ENCODE measurements at places on chromosomes 12 and 14. TPM values are rescaled to one million over a fixed set of nuclear protein-coding genes. Genes with fewer than 3 reads are reported as not detected.

WSCD2 gene
- total RNA-seq: 2.0 TPM

DNA sequence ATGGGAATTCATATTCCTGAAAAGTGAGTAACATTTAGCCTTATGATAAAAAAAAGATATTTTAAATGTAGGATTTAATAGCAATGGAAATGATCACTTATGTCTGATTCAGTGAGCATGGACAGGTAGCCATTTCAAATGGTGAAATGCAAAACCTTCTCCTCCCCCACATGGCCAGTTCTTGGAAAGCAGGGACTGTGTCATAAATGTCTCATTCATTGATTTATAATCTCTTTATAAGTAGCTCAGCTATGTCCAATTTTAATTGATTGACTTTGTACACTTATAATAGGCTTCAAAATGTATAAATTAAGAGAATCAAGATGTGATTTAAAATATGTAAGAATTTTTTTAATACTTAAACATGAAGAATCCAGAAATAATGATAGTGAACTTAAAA lies 24.6 kb upstream of the SCFD1 start:
- H3K4me1 ChIP-seq: no peaks in the 10 kb centered on the region
- H3K27ac ChIP-seq: no peak overlapping the region
- no peak for DNase-seq
- H3K4me3 ChIP-seq: no peak overlapping the region

C1QL4 gene
- not detected for total RNA-seq

GRCh38 chr12:48890657-48891418 lies 25.2 kb upstream of the RND1 start:
- H3K4me3 ChIP-seq: peak overlapping the region; percentile 22
- no peaks in the 10 kb centered on the region for H3K27me3 ChIP-seq
- peaks cover 4% of the 10 kb centered on the region for H3K4me1 ChIP-seq
- no peaks in the 10 kb centered on the region for H3K36me3 ChIP-seq
- DNase-seq: peak; percentile 60

RNASE1 gene
- 102 TPM for total RNA-seq

DNA sequence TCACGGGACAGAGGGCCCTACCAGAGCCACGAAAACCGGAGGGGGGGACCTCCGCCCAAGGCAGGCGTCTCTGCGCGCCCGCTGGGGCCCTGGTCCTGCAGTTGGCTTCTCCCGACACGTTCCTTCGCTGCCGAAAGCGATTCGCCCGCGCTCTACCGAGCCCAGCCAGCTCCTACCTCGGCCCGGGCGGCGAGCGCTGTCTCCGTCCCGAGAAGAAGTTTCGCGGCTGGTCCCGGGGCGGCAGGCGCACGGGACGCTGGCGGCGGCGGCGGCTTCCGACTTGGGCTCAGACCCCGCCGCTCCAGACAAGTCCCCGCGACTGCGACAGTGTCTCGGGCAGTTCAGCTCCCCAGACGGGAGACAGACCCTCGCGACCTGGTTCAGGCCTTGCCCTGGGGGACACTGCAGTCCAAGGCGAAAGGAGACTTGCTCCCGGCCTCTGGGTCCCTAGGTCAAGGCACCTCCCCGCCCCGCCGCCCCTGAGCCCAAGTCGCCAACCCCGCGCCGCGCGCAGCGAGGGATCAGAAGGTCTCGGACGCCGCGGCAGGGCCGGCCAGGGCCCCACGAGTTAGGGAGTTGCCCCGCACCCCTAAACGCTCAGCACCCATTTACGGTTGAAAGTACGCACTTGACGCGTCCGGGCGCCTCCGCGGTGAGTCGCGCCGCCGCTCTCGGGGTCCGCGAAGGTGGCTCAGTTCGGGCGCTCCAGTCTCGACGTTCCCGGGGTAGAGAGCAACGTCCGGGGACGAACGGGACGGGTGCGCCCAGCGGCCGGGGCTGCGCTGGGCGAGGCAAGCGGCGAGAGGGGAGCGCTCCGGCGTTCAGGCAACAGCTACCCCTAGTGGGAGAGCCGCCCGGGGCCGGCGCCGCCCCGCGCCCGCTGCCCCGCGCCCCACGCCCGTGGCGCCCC lies 1.4 kb upstream of the DIO3 start:
- H3K4me1 ChIP-seq: peaks cover 13% of the 10 kb centered on the region
- H3K4me3 ChIP-seq: peak overlapping the region; percentile 75
- H3K27me3 ChIP-seq: no peaks in the 10 kb centered on the region
- no peaks in the 10 kb centered on the region for H3K36me3 ChIP-seq
- H3K27ac ChIP-seq: peak overlapping the region; percentile 94

ZBTB42 gene
- total RNA-seq: 6.5 TPM

GRCh38 chr14:32925439-32925838 lies 13.2 kb upstream of the NPAS3 start:
- no peaks in the 10 kb centered on the region for H3K36me3 ChIP-seq
- H3K27me3 ChIP-seq: no peaks in the 10 kb centered on the region
- no peak overlapping the region for H3K27ac ChIP-seq
- no peak for DNase-seq

- no peaks in the 10 kb centered on the region for H3K36me3 ChIP-seq
- H3K4me1 ChIP-seq: peaks cover 2% of the 10 kb centered on the region
- no peaks in the 10 kb centered on the region for H3K27me3 ChIP-seq
- H3K4me3 ChIP-seq: no peak overlapping the region
- H3K27ac ChIP-seq: no peak overlapping the region
Observed at GRCh38 chr12:85277900-85278597, 2.0 kb upstream of the ALX1 start.

DNA sequence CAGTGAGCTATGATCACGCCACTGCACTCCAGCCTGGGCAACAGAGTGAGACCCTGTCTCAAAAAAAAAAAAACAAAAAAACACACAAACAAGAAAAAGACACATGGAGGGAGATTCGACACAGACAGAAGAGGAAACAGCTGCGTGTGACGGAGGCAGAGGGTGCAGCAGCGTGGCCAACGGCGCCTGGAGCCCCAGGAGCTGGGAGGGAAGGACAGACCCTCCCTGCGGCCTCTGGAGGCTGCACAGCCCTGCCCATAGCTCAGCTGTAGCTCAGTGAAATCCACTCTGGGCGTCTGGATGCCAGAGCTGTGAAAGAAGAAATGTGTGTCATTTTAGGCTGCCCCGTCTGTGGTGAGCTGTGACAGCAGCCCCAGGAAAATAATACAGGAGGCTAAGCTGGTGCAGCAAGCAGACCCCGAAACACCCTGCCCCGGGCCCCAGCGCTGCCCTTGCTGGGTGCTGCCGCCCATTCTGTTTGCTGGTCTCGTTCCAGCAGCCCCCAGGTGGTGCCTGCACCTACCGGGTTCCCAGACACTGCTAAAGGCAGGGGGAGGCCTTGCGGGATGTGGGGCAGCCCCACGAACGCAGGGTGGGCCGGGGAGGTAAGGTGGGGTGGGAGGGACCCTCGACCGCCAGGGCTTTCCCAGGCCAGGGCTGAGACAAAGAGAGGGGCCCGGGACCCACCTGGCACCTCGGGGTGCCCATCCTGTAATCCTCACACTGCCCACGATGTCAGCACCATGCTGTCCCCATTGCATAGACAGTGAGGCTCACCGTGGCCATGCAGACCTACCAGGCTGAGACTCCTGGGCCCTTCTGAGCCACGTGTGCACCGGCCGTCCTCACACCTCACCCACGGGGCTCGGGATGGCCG lies 21.2 kb downstream of the GALNT9 start:
- H3K4me1 ChIP-seq: no peaks in the 10 kb centered on the region
- H3K27ac ChIP-seq: no peak overlapping the region
- no peaks in the 10 kb centered on the region for H3K27me3 ChIP-seq
- no peak for DNase-seq
- no peak overlapping the region for H3K4me3 ChIP-seq

DNA sequence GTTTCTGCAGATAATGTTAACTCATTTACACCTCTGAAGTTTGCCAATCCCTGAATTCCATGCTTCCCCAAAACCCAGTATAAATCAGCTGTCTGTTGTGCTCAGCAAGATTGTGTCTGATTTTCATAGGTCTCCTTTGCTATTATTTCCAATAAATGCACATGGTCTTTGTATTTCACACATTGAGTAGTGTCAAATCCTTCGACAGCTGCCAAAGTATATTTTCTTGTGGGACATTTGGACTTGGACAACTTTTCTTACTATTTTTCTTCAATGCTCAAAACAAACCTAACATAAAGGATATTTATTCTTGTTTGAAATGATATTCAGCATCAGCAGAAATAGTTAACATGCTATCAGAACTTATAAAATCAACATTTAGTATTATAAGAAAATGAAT lies 406.1 kb upstream of the OR4E1 start:
- H3K4me3 ChIP-seq: no peak overlapping the region
- no peaks in the 10 kb centered on the region for H3K36me3 ChIP-seq
- H3K27me3 ChIP-seq: no peaks in the 10 kb centered on the region

DNA sequence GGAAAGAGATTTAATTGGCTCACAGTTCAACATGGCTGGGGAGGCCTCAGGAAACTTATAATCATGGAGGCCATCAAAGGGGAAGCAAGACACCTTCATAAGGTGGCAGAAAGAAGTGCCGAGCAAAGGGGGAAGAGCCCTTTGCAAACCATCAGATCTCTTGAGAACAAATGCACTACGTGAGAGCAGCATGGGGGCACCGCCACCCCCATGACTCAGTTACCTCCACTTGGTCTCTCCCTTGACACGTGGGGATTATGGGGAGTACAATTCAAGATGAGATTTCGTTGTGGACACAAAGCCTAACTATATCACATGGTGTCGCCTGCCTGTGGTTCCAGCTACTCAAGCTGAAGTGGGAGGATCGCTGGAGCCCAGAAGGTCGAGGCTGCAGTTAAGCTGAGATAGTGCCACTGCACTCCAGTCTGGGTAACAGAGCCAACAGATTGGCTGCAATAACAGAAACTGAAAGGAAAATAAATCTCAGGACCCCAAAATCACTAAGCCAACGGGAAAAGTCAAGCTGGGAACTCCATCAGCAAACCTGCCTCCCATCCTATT lies 10.0 kb upstream of the CDCA4 start:
- no peaks in the 10 kb centered on the region for H3K27me3 ChIP-seq
- no peak for DNase-seq
- no peaks in the 10 kb centered on the region for H3K4me1 ChIP-seq
- no peak overlapping the region for H3K27ac ChIP-seq
- H3K4me3 ChIP-seq: no peak overlapping the region

SMCO2 gene
- not detected for total RNA-seq

DNA sequence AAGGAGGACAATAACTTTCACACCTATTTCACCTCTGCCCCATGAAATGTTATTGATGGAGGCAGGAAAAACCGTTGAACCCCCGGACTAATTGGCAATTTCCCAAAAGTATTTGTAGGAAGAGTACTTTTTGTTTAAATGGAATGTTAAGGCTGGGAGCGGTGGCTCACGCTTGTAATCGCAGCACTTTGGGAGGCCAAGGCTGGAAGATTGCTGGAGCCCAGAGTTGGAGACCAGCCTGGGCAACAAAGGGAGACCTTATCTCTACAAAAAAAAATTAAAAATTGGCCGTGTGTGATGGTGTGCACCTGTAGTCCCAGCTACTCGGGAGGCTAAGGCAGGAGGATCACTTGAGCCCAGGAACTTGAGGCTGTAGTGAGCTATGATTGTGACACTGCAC lies 26.0 kb upstream of the SPTLC2 start:
- H3K36me3 ChIP-seq: no peaks in the 10 kb centered on the region
- H3K4me3 ChIP-seq: peak overlapping the region; percentile 34
- no peaks in the 10 kb centered on the region for H3K4me1 ChIP-seq
- no peaks in the 10 kb centered on the region for H3K27me3 ChIP-seq
- DNase-seq: no peak

DNA sequence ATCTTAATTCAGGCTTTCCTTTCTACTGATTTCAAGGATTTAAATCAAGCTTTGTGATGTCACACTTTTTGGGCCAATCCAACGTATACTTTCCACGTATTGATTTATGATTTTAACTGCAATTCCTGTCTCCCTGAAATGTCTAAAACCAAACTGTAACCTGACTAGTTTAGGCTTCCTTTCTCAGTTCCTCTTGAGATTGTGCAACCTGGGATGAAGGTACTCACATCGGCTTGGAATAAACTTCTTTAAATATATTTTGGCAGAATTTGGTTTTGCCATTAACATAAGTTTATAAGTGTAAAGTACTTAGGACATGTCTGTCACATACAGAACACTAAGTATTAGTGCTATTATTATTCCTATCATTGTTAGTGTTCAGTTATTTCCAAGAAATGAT lies 224.6 kb downstream of the CRADD start:
- H3K27me3 ChIP-seq: no peaks in the 10 kb centered on the region
- H3K27ac ChIP-seq: no peak overlapping the region
- no peaks in the 10 kb centered on the region for H3K4me1 ChIP-seq
- no peak overlapping the region for H3K4me3 ChIP-seq

ACOT6 gene
- total RNA-seq: not detected

GRCh38 chr14:78697341-78697740 lies 527.2 kb downstream of the NRXN3 start:
- no peak for DNase-seq
- no peak overlapping the region for H3K4me3 ChIP-seq
- H3K36me3 ChIP-seq: no peaks in the 10 kb centered on the region
- no peak overlapping the region for H3K27ac ChIP-seq

GRCh38 chr12:110776410-110776809 lies 33.7 kb upstream of the PPP1CC start:
- H3K36me3 ChIP-seq: no peaks in the 10 kb centered on the region
- H3K27me3 ChIP-seq: no peaks in the 10 kb centered on the region
- no peak overlapping the region for H3K27ac ChIP-seq

DNA sequence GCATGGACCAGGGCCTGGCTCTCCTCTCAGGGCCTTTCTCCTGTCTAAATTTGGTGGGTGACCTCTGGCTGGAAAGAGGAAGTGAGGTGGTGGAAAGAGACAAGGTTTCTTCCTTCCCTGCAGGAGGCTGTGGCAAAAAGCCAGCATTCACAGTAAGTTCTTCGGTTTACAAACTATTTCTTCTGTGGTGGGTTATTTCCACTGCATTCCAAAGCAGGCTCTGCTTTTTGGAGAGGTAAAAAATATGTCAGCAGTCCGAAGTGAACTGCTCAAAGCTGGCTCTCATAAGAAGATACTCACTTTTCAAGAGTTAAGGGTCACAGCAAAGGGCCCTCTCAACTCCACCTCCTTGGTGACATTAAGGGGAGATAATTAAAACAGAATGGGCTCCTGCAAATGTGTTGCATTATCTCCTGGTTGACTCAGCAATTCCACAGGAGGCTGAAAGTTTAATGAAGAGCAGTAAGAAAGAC lies 48.9 kb upstream of the POC1B start:
- H3K4me3 ChIP-seq: no peak overlapping the region
- no peaks in the 10 kb centered on the region for H3K36me3 ChIP-seq
- peaks cover 4% of the 10 kb centered on the region for H3K4me1 ChIP-seq
- no peak overlapping the region for H3K27ac ChIP-seq
- no peak for DNase-seq

DNA sequence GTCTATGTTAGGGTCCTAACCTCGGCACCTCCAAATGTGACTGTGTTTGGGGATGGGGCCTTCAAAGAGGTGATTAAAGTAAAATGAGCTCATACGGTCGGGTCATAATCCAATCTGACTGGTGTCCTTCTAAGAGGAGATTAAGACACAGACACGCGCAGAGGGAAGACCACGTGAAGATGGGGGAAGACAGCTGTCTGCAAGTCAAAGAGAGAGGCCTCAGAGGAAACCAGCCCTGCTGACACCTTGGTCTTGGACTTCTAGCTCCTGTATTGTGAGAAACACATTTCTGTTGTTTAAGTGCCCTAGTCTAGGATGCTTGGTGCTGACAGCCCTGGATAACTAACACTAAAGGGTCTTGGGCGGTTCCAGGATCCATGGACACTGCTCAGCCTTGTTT lies 109.6 kb downstream of the DICER1 start:
- no peaks in the 10 kb centered on the region for H3K4me1 ChIP-seq
- no peak overlapping the region for H3K27ac ChIP-seq
- H3K27me3 ChIP-seq: no peaks in the 10 kb centered on the region
- H3K4me3 ChIP-seq: no peak overlapping the region
- H3K36me3 ChIP-seq: no peaks in the 10 kb centered on the region

Measured in ovary (tissue), 10 donors.